Esophagus squamous epithelium (tissue), 5 donors: ENCODE measurements at places on chromosomes 3 and 15.
A peak's percentile ranks its signal among the peaks of the same experiment; 100 is the strongest.

GRCh38 chr3:114310695-114311094 is 16.9 kb downstream of the TIGIT start:
- DNase-seq, result no peak

DNA sequence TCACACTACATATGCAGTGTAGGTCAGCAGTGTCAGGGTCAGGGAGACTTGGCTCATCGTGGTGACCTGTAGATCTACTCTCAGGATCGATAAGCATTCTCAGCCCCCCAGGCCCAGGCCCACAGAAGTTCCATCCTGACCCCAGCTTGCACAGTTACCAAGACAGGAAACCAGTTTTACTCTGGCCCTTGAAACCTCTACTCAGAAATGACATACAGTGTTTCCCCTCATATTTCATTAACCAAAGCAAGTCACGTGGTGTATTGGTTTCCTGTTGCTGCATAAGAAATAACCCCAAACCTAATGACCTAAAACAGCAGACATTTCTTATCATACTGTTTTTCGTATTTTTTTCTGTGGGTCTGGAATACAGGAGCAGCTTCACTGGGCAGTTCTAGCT is 242.2 kb downstream of the SLCO3A1 start:
- DNase-seq, result no peak

DNA sequence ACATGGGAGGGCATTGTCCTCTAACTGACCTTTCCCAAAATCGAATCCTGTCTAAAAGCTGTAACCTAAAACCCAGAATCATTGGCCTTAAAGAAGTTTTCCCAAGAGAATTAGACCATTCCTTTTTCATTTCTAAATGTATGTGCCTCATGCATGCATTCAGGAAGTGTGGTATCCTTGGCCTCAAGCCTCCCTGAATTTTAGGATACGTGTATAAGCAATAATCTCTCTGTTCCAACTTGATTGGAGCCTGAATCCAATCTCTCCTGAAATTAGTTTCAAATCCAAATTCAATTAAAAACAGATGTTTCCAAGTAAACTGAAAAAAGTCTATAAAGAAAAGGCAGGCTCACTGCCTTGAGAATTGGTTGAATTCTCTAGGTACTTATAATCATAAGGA is 86.0 kb upstream of the VEPH1 start:
- no peak for DNase-seq

- DNase-seq, result no peak
Observed at GRCh38 chr3:184531626-184532280, 29.8 kb upstream of the EPHB3 start.

DNA sequence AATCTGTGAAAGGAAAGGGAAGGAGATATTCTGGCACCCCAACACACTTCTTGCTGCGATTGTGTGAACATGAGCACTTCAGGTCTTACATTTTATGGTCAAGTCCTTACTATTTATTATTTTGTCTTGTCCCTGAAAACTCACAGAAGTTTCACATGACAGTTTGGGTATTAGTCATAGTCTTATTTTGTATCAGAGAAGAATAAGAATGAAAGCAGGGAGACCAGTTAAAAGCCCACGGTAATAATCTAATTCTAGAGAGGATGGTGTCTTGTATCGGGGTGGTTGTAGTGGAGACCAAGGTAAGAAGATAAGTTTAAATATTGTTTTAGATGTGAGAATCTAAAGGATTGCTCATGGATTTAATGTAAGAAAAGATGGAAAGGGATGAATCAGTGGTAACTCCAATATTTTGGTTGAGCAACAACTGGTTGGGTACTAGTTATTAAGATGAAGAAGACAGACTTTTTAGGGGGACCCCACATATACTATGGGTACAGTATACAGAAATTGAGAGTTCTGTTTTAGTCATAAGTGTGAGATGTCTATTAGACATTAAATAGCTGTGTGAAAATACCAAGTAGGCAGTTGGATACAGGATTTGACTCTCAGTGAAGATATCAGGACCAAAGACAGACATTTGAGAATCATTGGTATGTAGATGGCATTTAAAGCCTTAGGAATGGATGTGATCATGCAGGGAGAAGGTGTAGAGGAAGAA is 227.6 kb downstream of the MFSD1 start:
- DNase-seq, result no peak

- no peak for DNase-seq
Observed at GRCh38 chr15:39587096-39587721, 6.3 kb downstream of the THBS1 start.

- no peak for DNase-seq
Observed at GRCh38 chr15:50318697-50319096, 36.3 kb downstream of the GABPB1 start.

DNA sequence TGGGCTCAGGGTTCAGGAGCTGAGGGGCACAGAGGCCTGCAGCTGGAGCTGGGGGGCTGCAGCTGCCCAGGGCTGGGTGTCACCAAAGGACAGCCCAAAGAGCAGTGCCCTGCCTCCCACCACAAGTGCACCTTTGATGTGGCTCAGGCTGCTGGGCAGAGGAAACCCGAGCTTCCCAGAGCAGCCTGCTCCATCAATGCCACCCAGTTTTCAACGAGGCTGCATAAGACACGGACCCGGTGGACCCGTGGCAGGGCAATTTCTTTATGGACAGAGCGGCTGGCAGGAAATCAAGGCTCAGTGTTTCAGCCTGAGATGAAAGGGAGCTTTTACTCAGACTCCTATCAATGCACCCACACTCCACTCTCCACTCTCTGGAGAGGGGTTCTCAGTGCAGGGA is 18.7 kb downstream of the SEMA5B start:
- DNase-seq, result no peak

DNA sequence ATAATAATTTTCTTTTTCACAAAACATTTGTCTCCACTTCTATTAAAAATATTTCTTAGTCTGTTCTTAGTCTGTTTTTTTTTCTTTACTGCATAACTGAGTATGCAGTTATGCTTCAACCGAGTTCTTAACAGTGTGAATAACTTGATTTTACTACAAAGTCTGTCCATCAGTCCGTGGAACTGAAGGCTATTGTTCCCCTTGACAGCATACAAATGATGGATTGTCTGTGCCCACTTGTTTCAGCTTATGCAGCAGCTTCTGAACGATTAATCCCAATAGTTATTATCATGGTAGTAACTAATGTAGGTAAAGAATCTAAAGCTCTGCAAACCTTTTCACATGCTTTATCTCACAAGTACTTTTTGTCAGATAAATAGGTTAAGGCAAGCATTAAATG is 150.7 kb downstream of the SSR3 start:
- no peak for DNase-seq

- no peak for DNase-seq
Observed at GRCh38 chr15:89802986-89803824, 11.4 kb downstream of the ANPEP start.

- peak; percentile 43 for DNase-seq
Observed at GRCh38 chr3:101561630-101562328, at the start of gene TRMT10C. TRMT10C (plus strand) TSS chr3:101561868; CDS start chr3:101564782, 2,914 bp downstream.

DNA sequence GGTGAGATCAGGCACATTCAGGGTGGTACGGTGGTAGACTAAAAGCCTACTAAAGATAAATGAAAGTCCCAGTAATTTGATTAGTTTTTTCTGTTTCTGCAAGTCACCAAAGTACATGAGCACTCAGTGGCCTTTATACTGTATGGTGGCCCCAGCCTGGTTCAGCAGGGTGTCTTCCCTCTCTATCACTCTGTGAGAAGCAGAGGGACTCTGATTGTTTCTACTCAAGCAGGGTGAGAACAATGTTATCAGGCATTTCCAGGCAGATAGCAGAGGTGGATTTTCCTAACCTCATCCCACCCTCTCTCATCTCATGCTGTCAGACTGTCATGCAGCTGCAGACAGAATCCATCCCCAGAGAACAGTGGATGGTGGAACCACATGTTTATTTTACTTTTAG is 71.5 kb upstream of the BFSP2 start:
- no peak for DNase-seq

DNA sequence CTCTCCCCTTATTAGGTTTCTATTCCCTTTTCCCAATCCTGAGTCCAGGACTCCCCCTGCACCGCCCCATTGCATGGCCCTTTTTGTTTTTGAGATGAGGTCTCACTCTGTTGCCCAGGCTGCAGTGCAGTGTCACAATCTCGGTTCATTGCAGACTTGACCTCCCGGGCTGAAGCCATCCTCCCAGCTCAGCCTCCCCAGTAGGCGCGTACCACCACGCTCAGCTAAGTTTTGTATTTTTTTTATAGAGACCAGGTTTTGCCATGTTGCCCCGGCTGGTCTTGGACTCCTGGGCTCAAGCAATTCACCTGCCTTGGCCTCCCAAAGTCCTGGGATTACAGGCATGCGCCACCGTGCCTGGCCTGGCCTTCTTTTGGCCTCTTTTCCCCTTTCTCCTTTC is 29.3 kb downstream of the PDIA5 start:
- no peak for DNase-seq

DNA sequence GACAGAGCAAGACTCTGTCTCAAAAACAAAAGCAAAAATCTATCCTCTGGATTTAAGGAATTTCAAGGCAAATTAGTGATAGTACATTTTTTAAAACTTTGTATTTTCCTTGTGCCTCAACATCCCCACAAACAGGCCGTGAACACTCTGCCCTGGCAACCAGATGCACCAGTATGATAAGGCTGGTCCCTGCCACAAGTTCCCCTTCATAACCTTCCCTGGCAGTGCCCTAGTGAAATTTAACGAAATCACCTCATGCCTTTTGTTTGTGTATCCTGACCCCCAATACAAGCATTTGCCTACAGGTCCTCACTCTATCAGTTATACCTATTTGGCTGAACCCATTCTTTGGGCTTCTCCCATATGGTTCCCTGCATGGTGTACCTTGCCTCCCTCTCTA is 107.4 kb upstream of the FLNB start:
- DNase-seq, result no peak

DNA sequence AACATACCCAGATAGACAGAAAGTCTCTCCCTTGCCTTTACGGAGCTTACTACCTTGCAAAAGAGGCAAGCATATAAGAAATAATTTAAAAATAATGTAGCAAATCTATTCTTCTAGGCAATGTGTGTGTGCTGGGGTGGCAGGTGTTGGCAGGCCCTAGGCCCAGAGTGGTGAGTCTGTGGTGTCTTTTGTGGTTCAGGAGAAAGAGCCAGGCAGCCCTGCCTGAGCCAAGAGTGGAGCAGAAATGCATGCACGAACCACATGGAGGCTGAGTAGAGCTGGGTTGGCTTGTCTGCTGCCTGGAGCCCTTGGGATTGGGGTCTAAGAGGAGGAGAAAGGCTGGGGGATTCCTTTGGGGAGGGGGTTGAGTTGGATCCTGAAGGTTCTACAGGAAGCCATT is 70.2 kb upstream of the MYZAP start:
- no peak for DNase-seq

GRCh38 chr3:32719335-32719734 is 34.3 kb downstream of the CNOT10 start:
- no peak for DNase-seq

DNA sequence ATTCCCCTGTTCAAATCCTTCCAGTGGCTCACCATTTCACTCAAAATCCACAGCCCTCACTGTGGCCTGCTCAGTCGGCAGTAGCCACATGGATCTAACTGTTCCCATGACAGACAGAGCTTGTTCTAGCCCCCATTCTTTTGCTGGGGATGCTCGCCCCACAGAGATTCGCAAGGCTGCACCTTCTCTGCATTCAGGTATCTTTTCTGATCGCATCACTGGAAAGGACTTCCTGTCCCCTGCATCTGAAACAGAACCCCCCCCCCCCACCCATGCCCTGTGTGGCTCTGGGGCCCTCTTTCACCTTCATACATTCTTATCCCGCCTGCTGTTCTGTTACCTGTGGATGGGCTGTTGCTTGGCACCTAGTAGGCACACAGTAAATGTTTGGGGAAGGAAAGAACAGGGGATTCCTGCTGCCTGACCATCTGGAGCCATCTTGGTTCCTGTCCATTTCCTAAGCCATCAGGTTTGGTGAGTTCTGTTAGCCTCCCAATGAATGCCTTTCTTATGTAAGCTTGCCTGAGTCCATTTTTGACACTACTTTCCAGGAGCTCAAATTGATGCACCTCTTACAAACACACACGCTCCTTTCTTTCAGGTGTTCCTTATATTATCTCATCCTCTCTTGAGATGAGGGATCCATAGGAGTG is 42.9 kb upstream of the PGPEP1L start:
- DNase-seq, result no peak

DNA sequence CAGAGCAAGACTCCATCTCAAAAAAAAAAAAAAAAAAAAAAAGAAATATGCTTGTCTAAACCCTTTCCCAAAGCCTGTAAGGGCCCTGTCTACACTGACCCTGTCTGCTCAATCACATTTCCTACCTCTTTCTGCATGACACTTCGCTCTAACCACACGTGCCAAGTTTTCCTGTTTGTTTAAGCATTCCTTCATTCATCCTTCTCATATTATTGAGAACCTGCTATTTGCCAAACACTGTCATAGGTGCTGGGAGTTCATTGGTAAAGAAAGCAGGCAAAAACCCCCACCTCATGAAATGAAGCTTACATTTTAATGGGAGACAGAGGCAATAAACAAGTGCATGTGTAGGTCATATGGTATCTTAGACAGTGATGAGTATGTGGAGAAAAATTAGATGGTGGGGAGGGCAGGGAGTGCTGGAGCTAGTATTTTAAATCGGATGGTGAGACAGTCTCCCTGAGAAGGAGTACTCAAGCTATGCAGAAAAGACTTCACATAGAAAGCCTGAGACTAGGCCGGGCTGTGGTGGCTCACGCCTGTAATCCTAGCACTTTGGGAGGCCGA is 48.0 kb downstream of the B3GNT5 start:
- no peak for DNase-seq

DNA sequence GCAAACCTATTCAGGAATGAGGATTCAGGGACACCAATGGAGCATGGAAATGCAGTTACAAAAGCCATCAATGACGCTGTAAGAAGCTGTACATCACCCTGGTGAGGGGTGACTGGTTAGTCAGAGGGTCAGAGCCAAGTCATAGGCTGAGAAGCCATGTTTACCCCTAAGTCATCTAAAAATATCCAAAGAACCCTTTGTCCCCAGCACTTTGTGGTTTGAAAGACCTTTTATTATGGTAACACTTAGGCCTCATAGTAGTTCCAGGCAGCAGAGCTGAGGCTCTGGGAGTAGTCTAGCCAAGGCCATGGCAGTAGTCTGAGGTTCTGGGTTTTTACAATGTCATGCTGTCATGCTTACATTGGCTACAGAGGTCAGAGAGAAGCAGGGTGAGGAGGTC is 131.2 kb downstream of the CTNNB1 start:
- DNase-seq, result no peak

GRCh38 chr3:110727056-110727455 is 344.6 kb upstream of the NECTIN3 start:
- no peak for DNase-seq

DNA sequence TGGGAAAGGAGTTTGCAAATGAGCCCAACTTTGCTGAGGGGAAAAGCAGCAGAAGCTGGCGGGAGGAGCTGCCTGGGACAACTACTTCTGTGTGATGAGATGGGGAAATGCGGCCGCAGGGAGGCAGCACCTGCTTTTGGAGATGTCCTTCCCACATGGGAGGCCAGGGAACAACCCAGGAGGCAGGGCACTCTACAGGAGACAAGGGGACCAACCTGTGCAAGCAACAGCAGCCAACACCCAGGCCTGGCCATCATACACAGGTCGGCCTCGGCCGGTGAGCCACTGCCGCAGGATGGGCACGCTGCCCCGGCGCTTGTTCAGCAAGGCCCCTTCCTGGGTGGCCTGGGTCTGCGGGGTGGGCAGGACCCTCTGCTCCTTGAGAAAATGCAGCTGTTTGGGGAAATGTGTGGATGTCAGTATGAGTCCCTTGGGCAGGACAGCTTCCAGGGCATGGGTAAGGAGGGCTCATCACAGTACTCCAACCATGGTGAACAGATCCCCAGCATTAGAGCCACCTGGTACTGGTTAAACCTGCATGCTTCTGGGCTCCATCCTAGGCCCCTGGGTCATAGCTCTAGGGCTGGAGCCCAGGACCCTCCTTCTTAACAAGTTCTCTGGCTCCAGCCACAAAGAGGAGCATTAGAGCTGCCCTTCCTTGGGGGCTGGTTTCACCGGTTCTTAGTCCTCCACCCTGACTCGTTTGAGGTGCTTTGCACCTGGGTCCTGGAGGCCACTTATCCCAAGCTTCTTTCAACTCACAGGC is 11.6 kb downstream of the EPB42 start:
- DNase-seq, result no peak
